ENCODE measurements at places on chromosomes 7 and 10.

GRCh38 chr10:65284495-65285041, 1641.3 kb upstream of the LRRTM3 start:
- no peak for DNase-seq

DNA sequence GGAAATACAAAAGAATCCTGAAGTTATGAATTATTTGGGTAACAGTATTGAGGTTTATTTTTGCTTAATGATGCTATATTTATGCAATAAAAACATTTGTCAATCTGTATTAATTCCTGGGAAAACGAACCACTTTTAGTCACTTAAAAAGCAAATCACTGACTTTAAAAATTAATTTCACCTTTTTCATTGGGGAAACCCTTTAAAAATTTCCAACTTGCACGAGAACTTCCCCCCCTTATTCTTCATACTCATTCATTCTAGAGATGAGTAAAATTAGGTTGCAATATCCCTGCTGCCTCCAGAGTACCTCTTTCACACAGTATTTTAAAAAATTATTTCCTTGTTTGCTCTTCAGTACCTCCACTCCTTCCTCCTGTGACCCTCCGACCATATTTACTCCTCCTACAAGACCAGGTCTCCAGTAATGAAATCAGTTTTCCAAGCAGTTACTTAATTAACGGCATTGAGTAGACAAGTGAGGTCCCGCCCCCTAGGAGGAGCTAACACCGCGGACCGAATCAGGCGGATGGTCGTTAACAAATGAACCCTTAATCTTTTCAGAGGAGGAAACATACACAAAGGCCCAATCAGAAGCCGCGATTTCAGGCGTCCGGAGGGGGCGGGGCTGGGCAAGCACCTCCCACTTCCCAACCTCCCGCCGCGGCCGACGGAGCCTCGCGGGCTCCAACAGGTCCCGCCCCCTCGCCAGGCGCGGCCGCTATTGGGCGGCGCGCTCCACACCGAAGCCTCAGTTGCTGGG, 465 bp upstream of the TRIM24 start:
- no peak for DNase-seq

DNA sequence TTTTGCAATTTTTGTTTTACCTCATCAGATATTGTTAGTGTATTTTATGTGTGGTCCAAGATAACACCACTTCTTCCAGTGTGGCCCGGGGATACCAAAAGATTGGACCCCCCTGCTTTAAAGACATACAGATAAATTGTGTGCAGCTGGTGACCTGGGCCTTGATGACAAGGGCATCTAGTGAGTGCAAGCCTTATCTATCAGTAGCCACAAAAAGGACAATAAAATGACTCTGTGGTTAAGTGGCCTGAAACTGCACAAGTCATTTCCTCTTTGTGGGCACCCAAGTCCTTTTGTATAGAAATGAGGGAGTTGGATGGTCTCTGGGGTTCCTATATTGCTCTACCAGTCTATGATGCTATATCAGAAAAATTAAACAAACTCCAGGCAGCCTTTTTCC, 98.1 kb downstream of the PARD3 start:
- no peak for DNase-seq

GRCh38 chr7:67453580-67454380, 457.1 kb downstream of the TYW1 start:
- DNase-seq: no peak

GRCh38 chr10:92757066-92757710, 67.4 kb downstream of the HHEX start:
- peak; percentile 46 for DNase-seq

DNA sequence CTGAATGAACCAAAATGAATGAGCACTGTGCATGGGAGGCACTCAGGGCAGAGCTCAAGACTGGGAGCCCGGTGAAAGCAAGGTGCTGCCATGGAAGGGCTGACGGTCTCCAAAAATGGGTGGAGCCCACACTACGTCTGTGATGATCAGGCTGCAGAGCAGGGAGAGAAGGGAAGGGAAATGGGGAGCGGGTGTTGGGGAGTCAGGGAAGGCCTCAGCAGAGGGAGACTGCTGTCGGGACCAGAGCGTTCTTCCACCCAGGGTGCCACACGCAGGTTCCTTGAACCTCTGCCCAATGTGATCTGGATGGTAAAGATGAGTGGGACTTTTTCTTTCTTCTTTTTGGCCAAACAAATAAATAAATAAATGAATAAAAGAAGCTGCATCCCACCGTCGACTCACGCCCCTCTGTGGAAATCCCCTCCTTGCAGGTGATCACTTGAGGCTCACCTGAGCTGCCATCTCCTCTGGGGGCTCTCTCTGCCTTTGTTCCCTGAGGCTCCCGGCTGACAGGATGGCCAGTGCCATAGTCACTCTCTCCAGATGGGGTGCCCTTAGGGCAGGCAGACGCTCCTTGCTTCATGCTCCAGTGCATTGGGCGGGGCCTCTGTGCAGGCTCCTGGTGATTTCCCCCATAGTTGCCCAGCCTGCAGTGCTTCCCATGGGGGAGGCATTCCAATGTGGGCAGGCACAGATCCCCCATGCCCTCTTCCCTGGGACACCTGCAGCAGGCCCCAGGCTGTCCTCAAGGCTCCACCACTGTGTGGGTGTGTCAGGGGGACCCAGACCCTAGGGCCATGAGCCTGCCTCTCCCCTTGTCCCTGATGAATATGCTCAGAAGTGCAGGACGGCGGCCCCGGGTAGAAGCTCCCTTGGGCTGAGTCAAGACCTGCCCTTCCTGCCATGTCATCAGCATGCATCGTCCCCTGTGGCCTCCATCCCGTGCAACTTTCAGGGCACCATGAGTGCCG, 131.8 kb downstream of the PTPN20 start:
- no peak for DNase-seq

- no peak for DNase-seq
These were observed 4.3 kb upstream of the C1GALT1 start for GRCh38 chr7:7178081-7178480.

GRCh38 chr7:133556048-133556447, 303.2 kb downstream of the EXOC4 start:
- DNase-seq: no peak

DNA sequence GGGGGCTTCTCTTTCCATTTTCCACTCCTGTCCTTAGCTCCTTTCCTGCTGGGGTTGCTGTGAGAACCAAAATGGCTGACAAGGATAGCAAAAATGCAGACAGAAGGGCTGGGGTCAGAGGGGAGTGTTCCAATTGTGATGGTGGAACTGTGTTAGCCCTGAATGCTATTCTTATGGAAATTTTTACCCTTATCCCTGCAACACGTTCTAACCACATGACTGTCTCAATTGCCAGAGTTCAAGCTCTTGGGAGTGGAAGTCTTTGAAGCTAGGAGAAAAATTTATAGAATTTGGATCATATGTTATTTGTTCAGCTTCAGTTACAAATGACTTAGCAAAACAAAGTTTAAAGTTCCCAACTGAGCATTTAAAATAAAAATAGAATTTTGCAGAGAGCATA, 134.1 kb downstream of the ADCYAP1R1 start:
- no peak for DNase-seq

GRCh38 chr7:28618383-28618782, 206.1 kb downstream of the CREB5 start:
- DNase-seq: no peak

- DNase-seq: no peak
These were observed 15.5 kb upstream of the PFKFB3 start for GRCh38 chr10:6187278-6187677.

DNA sequence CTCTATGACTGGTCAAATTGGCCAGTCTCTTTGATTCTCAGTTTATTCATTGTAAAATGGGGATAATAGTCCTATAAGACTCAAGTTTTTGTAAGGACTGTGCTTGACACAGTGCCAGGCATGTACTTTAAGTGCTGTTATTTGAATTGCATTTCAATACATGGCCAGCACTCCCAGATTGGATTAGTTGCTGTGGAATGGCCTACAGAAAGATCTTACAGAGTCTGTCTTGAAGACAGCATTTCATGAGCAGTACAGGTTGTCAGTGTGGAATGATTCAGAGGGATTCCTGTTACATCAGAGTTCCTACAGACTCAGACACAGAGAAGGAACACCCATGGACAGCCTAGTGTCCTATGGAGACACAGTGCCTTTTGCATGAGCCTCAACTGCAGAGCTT, 238.1 kb upstream of the BMPER start:
- peak; percentile 59 for DNase-seq

GRCh38 chr10:11272915-11273389, 255.3 kb downstream of the CELF2 start:
- no peak for DNase-seq

DNA sequence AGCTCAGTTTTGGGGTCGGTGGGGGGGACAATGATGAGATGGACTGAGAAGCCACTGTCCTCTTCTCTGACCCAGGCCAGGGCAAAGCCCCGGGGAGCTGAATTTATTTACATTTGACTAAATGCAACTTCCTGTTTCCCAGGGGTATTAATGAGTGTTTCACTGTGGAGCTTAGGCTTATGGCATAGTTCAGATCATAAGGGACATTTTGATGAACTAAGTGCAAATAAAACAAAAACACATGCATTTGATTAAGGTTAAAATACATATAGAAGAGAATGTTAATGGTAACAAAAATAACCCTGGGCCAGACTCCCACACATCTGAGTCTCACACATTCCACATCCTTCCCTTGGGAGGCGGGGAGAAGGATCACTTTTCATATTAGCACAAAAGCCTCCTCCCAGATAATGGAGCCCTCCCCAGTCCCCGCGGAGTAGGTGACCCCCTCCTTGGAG, 320.6 kb downstream of the FRMD4A start:
- DNase-seq: peak; percentile 92

DNA sequence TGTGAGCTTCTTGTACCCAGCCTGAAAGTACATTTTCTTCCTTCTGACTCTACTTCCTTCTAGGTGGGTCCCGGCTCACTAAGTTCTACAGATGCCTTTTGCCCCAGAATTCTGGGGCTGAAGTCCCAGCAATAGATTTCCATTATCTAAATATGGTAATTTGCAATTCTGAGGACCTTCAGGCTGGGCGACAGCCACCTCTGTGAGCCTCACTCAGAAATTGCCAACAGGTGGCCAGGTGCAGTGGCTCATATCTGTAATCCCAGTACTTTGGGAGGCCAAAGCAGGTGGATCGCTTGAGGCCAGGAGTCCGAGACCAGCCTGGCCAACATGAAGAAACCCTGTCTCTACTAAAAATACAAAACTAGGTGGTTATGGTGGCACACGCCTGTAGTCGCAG, 23.7 kb downstream of the CREM start:
- no peak for DNase-seq

DNA sequence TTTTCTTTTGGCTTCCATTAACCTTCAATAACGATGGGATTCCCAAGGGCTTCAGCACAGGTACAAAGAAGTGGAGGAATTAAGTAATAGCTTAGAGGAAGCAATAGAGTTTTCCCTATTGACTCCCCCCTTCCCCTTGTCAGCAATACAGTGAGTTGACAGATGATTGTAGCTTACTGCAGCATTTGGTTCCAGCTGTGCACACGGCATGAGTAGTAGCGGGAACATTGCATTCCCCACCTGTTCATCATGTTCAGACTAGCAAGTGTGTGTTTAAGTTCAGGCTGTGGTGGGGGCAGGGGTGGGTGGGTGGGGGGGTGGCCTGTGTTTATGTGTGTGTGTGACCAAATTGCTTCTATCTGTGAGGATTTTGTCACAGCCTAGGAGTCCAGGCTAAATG, 4.6 kb upstream of the ADRA2A start:
- no peak for DNase-seq

DNA sequence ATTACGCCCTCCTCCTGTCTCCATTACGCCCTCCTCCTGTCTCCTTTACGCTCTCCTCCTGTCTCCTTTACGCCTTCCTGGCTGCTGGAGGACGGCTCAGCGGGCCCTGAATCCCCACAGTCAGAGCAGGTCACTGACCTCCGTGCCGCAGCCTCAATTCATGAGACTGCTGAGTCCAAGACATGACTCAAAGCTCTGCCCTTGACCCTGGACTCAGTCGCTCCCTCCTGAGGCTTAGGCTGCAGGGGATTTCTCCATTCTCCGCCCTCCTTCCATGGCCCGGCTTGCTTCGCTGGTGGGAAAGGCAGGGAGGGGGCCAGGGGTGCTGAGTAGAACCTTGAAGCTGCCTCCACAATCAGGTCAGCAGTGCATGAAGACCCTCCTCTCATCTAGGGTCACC, 21.0 kb upstream of the FOXL3 start:
- DNase-seq: no peak

DNA sequence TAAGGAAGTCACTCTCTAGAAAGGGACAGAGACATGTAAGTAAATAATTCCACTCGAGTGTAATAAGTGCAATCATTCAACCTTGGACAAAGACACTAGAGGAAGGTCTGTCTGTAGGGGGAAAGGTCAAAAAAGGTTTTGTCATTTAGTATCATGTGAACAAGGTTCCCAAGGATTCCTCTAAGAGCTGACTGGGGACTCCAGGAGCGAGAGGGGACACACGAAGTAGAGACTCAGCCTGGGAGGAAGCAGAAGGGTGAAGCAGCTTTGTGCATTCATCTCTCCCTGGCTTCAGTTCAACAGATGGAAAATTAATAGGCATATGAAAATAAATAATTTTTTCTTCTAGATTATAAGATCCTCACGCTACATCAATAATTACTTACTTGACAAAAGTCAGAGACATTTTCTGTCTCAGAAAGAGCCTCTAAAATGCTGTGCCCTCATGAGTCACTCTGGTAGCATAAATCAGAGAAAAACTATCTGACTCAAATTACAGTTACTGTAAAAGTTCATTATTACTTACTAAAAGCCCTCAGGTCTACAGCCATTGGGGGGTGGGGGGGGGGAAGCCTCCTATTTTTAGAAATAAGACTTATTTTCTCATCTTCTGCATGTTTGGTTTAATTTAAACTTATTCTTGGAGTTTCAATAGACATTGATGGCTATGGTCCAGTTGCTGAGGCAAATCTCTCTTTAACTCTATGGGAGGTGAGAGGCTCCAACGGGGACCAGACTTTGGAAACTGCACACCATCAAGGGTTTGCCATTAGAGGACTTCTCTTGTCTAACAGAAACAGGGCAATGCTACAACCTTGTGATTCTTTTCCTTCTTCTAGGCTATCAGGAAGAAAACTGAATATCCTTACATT, 275.1 kb upstream of the KLF14 start:
- DNase-seq: peak; percentile 88

GRCh38 chr7:17022920-17023319, 141.1 kb upstream of the AGR3 start:
- no peak for DNase-seq

DNA sequence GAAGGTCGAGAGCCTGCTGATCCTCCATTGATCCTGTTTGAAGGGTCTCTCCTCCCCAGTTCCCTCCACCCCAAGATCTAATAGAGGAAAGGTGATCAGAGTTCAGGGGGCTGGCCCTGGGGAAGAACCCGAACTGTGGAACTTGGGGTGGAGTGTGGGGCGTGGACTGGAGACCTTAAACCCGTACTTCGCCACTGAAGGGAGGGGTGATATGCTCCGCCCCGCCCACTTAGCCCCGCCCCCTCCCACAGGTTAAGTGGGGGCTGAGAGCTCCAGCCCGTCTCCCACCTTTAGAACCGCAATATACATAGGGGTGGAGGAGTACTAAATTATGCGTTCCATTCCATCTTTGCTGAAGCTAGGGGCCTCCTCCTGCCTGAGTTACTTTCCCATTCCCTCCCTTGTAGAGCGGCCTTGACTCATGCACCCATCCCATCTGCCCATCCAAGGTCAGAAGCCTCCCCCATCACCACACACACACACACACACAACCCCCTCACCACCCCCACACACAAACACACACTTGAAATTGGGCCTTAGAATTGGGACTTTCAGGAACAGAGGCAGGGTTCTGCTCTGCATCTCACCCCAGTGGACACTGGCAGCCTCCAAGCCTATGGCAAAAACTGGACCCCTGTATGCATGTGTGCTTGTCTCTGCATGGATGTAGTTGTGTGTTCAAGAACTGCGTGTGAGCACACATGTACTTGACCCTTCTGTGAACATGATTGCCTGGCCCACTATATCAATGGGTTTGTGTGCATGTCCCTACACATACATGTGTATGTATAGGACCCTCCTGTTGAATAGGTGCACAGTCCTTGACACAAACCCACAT, 991 bp downstream of the SEMA4G start:
- no peak for DNase-seq

All from fibroblast of skin of right biceps (primary cell).